ENCODE measurements at places on chromosomes 1 and 21.

- no peak for DNase-seq
Measured at GRCh38 chr1:88897070-88897730, 5.8 kb upstream of the GTF2B start.

DNA sequence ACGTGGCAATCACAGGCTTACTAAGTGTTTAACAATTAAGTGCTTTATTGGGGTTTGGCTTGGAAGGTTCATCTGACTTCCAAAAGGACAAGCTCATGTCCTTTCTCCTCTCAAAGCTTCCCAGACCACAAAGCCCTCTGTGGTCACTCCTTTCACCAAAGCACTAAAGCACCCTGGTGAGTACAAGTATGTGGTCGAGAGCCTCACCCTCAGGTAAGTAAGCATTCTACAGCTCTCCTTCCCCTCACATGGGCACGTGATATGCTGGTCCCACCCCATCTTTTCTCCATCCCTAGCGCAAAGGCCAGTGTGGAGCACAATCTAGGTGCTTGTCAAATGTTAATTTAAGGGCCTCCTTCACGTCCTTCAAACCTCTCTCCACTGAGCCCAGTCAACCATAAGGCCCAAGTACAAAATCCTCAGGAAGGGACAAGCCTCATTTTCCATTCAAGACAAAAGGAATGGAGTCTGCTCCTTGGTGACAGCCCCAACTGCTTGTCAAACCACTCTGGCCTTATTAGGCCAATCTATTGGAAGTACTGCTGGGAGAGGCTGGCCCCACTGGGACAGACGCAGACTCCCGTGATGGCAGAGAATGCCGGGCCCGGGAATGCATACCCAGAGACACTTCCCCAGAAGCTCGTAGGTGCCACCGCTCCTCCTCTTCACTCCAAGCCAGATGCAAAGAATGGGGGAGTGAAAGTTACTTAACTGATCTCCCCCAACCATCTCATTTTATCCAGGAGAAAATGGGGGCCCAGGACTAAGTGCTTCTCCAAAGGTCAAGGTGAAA is 7.8 kb downstream of the STMN1 start:
- no peak for DNase-seq

- no peak for DNase-seq
Measured at GRCh38 chr1:152502496-152503180, 8.0 kb upstream of the LCE5A start.

DNA sequence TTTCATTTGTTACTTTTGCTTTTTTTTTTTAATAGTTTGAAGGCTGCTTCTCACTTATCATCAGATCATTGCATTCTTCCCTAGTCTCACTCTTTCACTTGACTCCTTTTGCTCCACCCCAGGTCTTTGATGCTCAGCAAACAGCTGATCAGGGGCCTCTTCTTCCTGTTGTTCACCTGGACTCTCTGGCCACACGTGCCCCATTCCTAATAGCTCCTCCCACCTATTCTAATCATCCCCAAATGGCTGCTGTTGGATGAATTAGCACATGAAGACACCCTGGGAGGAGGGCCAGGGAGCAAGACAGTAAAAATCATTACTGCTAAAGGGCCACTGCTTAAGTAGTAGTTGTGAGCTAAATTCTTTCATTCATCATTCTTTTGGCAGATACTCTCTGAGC is 119.5 kb downstream of the MAB21L3 start:
- no peak for DNase-seq

GRCh38 chr21:30695956-30696355 is 22.6 kb downstream of the KRTAP21-3 start:
- DNase-seq: no peak

DNA sequence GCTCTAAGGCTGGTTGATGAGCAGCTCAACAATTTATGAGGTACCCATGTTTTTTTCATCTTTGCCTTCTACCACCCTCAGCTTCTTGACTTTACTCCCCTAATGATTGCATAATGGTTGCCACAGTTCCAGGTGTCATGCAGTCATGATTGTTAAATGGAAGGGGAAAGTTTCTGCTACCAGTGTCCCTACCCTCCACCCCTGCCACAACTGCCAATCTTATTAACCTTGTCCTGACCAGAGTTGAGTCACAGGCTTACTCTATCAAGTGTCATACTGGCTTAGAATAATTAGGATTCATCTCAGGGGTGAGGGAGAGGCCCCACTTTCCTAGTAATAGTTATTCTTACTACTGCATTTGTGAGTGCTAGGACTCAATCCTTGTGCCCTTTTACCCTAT is 7.9 kb upstream of the FUBP1 start:
- no peak for DNase-seq

- no peak for DNase-seq
Measured at GRCh38 chr1:50529510-50529909, 106.3 kb upstream of the DMRTA2 start.

GRCh38 chr1:183735069-183735860 is 69.7 kb upstream of the RGL1 start:
- DNase-seq: no peak

- DNase-seq: no peak
Measured at GRCh38 chr21:30248844-30249243, 32.9 kb upstream of the CLDN8 start.

DNA sequence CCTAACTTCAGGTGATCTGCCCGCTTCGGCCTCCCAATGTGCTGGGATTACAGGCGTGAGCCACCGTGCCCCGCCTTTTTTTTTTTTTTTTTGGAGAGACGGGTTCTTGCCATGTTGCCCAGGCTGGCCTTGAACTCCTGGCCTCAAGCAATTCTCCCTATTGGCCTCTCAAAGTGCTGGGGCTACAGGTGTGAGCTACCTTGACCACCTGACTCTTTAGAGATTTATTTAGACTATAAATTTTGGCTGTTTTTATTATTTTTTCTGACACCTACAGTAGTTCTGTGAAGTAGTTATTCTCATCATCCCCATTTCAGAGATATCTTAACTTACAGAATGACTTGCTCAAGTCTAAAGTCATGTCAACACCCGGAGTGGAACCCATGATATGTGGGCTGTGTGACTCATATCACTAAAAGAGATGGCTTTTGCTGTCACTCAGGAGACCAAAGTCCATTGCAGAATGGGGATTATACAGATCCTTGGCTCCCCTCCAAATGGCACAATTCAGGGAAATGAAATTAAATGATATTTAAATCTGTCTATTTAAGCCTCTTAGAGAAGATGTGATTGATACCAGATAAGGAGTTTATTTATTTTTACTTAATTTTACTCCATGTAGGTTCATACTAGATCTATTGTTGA is 93.2 kb downstream of the CTH start:
- DNase-seq: no peak

- DNase-seq: no peak
Measured at GRCh38 chr1:248914796-248915381, 8.9 kb downstream of the PGBD2 start.

GRCh38 chr1:167165948-167166689 is 54.6 kb upstream of the POU2F1 start:
- no peak for DNase-seq

GRCh38 chr1:161020509-161021164 is at the start of gene F11R:
TSS of gene F11R (minus strand) at chr1:161021152. CDS start at chr1:161021073, 79 bp downstream.
- no peak for DNase-seq

- DNase-seq: no peak
Measured at GRCh38 chr1:180848191-180848590, 64.5 kb upstream of the KIAA1614 start.

DNA sequence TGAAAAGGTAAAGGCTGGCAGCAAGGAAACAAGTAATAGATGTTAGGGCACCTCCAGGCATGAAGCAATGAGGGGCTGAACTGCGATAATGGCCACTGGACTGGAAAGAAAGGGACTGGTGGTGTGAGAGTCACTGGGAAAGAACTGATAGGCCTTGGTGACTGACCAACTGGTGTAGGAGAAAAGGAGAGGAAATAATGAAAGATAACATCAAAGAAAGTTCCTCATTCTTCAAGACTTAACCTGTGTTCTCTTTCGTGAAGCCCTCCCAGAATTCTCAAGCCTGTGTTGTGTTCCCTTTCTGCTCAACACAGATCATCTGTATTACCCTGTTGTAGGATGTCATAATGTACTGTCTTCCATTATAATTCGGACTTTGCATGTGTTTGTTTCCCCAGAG is 20.9 kb upstream of the SNX27 start:
- no peak for DNase-seq

DNA sequence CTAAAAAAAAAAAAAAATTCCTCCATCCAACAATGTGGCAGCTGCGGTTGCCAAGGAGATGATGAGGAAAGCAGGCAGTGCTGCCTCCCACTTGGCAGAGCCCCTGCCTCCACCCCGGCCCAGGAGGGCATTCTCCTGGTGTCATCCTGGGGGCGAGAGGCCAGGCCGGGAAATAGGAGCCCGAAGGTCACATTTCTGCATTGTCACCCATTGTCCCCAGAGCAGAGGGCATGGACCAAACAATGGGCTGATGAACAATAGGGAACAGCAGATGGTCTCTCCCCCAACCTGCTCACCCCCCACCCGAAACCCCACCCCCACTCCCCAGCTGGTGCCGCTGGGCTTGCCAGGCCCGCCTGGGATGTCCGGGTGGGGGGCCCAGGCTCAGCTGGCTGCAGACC is 37.3 kb downstream of the CAMK2N1 start:
- no peak for DNase-seq

Measured in stimulated activated CD8-positive, alpha-beta memory T cell treated with anti-CD3 and anti-CD28 coated beads, Interleukin-4, amount 100 ng/mL, for 24 hours (primary cell).